ENCODE measurements at places on chromosomes 2 and 18.

GRCh38 chr2:161418715-161419637 lies 2.9 kb downstream of the TBR1 start:
- no peak for DNase-seq

GRCh38 chr2:66851449-66851872 lies 416.5 kb downstream of the MEIS1 start:
- no peak for DNase-seq

GRCh38 chr18:8930990-8931616 lies 171.4 kb upstream of the NDUFV2 start:
- DNase-seq, result no peak

DNA sequence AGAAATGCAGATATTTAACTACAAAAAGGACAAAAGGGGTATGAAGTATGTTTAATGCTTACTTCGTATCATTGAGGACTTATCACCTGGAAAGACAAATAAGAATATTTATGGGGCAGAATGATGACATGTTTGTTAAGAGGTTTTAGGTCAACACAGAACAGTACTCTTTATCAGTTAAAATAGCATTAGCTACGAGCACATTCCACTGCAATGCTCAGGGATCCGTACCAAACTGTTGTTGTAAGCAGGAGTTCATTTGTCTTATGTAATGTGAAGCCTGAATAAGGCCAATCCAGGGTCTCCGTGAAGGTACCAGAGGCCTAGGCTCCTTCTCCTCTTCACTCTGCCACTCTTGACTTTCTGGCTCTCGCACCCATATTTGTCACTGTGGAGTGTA lies 465.7 kb upstream of the NRP2 start:
- no peak for DNase-seq

DNA sequence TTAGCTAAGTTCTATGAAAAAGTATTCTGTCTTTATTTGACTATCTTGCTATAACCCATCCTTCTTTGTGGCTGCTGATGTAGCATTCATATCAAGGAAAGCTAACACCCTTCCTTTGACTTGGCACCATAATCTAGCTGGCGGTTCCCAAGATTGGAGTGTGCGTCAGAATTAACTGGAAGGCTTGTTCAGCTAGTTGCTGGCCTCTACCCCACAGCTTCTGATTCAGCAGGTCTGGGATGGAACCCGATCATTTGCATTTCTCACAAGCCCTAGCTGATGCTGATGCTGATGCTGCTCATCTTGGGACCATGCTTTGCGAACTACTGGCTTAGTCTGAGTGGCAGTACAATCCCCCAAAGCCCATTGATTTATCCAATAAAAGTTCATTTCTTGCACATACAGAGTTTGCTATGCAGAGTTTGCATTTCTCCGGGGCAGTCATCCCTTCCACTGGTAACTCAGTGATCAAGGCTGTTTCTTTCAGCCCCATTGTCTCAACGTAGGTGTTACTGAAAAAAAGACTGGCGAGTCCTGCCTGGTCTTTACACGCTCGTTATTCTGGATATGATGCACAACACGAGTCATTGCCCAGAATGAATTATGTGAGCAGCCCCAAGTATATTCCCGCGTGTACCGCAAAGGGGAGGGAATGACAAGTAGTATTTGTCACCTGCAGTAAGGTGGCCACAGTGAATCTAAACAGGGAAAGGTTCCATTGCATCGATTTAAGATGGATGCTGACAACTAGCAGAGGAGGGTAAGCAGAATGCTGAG lies 96.5 kb downstream of the ZNF532 start:
- DNase-seq, result no peak

DNA sequence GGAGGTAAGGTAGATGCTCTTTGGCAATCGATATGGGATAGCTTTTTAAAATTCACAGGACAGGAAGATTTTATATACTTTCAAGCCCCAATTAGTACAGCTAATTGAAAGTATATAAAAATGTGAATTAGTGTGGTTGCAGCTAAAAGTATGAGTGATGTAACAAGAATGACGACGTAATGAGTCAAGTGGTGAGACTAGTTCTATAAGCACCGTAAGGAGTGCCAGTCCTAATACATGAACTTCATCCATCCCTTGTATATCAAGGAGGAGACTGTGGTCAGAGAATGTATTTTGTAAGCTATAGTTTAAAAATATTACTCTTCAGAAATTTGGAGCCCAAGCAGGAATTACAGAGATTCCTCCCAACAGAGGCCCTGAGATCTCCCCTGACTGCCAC lies 25.8 kb downstream of the DNAJC27 start:
- no peak for DNase-seq

GRCh38 chr18:55078303-55078932 lies 119.2 kb upstream of the CCDC68 start:
- no peak for DNase-seq

- no peak for DNase-seq
Measured at GRCh38 chr2:174161490-174161889, 86.8 kb downstream of the OLA1 start.

DNA sequence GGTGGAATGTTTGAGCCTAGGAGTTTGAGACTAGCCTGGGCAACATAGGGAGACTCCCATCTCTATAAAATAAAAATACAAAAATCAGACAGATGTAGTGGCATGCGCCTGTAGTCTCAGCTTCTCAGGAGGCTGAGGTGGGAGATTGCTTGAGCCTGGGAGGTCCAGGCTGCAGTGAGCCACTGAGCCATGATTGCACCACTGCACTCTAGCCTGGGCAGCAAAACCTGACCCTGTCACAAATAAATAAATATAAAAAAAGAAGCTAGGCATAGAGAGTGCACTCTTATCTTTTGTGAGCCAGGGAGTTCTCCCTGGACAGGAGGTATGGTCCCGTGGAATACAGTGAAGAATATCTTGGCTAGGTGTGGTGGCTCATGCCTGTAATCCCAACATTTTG lies 11.0 kb upstream of the KYNU start:
- no peak for DNase-seq

DNA sequence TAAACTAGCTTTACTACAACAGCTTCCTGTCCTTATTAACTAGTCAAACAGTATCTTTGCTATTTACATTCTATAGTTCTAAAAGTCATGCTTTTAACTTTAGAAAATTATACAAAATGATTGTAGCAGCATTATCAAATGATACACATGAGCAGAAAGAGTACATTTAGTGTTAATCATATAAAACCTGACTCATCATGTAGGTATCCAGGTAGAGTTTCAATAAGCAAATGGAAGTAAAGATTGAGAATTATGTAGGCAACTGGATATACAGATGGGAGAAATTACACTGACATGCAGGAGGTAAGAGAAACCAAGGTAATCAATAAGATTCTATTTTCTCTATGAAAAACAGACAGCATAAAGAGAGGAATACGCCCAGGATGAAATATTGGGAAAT lies 33.8 kb downstream of the TRIP12 start:
- DNase-seq, result no peak

- no peak for DNase-seq
Measured at GRCh38 chr2:237859082-237859433, 365 bp upstream of the RAMP1 start.

DNA sequence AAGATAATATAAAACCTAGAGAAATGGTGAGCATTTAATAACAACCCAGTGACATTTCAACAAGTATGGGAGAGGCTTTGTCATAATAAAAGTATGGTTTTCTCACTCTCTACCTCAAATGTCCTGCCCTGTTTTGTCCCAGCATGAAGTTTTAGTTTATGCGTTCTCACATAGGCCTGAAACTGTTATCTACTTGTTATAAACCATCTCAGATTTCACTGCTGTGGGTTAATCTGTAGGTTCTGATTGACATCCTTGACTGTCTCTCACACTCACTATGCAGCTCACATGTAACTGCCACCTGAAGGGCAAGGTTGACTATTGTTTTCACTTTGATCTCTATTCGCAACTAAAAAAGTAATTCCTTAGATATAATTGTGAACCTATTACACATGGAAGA lies 44.9 kb downstream of the ZEB2 start:
- no peak for DNase-seq

DNA sequence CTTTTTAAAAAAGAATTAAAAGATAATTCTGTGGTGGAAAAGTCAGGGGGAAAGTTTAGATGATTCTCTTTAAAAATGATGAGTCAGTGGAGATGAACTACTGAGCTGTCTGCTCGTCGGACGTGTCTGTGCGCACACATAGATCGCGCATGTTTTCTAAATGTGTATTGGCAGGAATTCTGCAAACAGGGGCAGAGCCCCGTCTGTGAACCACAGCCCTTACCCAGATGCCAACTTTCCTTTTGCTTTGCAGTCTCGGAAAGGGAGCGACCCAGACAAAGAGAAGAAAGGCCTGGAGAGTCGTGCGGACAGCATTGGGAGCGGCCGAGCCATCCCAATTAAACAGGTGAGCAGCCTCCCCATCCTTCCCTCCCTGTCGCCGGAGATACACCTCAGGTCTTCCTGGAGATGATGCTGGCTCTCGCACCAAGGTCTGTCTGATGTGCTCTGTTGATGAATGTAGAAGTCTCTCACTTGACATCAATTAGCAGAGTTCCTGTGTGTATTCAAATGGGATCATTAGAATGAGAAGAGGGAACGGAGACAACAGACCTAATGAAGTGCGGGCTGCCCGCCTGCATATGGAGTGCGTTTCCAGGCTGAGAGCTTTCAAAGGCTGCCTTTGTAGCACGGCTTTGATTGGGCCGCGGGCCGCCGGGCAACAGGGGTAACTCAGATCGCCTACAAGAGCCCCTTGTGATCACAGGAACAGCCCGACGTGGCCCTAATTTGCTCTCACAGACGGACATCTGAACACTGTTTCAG lies 313.3 kb downstream of the AGAP1 start:
- DNase-seq, result no peak

DNA sequence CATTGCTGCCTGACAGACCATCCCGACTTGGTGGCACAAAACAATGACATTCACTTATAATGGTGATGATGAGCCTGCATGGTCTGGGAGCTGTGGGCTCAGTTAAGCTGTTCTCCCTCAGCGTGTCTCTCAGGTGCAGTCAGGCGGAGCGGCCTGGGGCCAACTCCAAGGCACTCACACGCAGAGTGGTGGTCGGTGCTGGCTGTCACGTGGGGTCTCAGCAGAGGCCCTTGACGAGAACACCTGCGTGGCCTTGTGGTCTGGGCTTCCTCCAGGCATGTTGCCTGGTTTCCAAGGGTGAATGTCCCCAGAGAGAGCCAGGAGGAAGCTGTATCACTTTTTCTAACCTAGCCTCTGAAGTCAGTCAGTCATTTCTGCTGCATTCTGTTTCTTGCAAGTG lies 29.8 kb downstream of the ARMC9 start:
- no peak for DNase-seq

DNA sequence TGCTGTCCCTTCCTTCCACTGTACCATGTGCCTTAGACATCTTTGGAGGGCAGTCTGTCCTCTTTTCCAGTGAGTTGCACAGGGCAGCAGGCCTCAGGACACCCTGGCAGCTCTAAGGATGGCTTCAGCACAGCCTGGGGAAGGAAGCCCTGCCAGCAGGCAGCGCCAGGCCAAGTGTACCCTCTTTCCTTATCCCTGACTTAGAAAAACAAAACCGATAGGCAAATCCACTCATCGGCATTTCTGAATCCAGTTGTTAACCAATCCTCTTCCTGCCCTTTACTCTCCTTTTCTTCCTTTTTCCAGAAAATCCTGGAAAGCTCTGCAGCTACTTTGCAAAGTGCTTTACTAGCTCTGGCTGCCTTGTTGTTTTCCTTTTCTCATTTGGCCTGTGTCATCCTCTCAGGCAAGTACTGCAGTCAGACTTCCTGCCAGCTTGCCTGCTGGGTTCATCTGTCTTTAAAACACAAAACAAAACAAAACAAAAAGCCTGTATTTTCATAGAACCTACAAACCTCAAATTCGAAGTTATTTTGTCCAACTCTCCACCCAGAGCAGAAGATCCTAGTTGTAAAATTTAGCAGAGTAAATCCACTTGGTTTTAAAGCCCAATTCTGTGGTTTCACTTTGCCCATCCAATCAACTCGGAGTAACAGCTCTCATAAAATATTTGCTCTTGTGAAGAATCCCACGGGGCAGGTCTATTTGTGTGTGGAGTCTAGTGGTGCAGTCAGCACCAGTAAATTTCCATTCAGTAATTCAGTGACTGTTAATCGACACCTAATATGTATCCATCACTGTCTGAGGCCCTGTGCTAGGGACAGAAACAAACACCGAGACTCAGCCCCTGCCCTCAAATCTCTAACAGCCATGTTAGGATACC lies 45.2 kb downstream of the PCBP1 start:
- no peak for DNase-seq

- DNase-seq, result no peak
Measured at GRCh38 chr2:72833084-72833714, 7.4 kb upstream of the EXOC6B start.

DNA sequence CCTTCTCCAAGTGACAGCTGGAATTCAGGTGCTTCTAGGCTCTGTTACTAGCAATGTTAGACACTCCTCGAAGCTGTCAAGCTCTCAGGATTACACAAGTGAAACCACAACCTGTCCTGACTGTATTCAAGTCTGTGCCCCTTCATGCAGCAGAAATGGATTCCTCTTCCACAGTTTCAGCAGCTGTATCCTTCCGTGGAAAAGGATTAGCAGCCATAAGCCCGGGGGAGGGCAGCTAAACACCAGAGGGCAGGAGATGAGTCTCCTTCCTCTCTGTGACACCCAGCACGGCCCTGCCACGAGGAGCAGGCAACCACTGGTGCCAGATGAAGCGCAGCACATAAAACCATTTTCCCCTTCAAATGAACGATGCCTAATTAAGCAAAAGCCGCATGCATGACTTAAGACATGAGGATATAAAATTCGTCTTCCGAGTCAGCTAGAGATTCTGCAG lies 1.2 kb downstream of the ST3GAL5 start:
- no peak for DNase-seq

DNA sequence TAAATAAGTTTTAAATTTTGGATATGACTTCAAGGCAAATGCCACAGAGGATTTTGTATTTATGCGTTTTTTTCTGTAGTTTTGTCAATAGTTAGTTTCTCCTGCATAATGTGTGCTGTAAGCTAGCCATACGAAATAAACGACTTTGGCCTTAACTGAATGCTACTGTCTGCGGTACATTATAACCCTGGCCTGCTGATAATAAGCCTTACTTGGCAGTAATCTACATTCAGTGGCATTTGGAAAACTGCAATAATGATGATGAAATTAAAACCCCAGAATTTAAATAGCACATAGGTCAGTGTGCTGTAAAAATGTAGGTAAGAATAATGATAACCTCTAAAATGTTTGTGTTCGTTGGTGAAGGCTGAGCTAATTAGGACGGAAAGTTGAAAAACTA lies 88.8 kb downstream of the LRP1B start:
- no peak for DNase-seq

DNA sequence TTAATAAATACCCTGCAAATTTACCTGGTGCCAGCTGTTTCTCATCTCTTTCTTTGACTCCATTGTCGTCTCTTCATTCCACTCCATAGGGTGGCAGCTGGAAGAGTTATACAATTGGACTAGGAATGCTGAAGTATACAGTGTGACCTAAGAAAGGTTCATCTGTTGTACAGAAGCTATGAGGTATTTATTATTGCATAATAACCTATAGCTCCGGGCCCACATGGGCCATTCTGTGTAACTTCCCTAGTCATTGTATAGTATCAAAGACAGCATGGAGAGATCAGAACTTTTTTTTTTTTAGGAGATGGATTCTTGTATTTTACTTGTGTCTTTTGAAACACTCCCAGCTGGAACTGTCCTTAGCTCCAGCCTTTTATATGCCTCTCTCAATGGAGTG lies 26.2 kb downstream of the BMP10 start:
- no peak for DNase-seq

Data from stimulated activated CD8-positive, alpha-beta memory T cell treated with anti-CD3 and anti-CD28 coated beads, Interleukin-4, amount 100 ng/mL, for 1 hour (primary cell).